ENCODE measurements at places on chromosomes 3 and 15. TPM values are rescaled to one million over a fixed set of nuclear protein-coding genes. Genes with fewer than 3 reads are reported as not detected.

Gene GABRB3
- polyA plus RNA-seq = not detected

DNA sequence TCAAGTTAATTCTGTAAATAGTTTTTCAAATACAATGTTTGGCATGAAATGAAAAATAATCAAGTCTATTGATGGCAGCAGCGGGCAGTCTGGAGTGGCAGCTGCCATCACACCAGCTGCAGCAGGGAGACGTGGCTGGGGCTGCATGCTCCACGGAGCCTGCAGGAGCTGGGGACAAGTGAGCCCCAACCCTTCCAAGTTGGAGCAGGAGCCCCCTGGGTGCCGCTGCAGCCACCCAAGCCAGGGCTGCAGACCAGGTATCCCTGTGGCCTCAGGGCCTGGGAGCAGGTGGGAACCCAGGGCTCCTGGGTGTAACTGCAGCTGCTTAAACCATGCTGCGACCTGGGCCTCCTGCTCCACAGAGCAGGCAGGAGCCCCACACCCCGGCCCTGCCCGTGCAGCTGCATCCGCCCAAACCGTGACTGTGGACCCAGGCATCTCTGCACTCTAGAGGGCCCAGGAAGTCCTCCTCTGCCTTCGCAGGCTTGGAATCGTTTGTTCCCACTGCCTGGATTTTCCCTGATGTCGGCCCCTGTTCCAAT lies 257.4 kb downstream of the PLOD2 start:
- no peaks in the 10 kb centered on the region for H3K4me1 ChIP-seq
- no peak for DNase-seq
- no peak overlapping the region for H3K27ac ChIP-seq
- no peaks in the 10 kb centered on the region for H3K36me3 ChIP-seq

DNA sequence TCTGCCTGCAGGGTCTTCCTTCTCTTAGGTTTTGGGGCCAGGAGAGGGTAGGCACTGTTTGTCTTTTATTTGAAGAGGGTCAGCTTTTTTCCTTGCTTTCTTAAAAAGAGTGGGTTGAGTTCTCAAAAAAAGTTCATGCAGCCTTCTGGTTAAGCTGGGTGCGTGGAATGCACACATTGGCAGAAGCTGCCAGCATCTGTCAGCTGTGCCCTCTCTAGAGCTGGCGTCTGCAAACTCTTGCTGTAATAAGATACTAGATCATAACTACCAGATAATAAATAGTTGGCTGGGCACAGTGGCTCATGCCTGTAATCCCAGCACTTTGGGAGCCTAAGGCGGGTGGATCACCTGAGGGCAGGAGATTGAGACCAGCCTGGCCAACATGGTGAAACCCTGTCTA lies 373.4 kb downstream of the OCA2 start:
- no peak overlapping the region for H3K4me3 ChIP-seq
- no peaks in the 10 kb centered on the region for H3K27me3 ChIP-seq
- DNase-seq = no peak
- no peaks in the 10 kb centered on the region for H3K4me1 ChIP-seq

- no peak for DNase-seq
- no peaks in the 10 kb centered on the region for H3K4me1 ChIP-seq
- no peak overlapping the region for H3K27ac ChIP-seq
- H3K27me3 ChIP-seq = peaks cover 3% of the 10 kb centered on the region
- no peaks in the 10 kb centered on the region for H3K36me3 ChIP-seq
These were observed 43.8 kb downstream of the POMGNT2 start for GRCh38 chr3:43062040-43062563.

- H3K27ac ChIP-seq = no peak overlapping the region
- no peak overlapping the region for H3K4me3 ChIP-seq
- H3K36me3 ChIP-seq = peaks cover 6% of the 10 kb centered on the region
- H3K27me3 ChIP-seq = no peaks in the 10 kb centered on the region
- no peak for DNase-seq
These were observed 3.6 kb upstream of the GRAMD1C start for GRCh38 chr3:113834983-113835382.

Gene TEX55
- polyA plus RNA-seq = not detected

Gene CMTM8
- polyA plus RNA-seq = not detected

Gene PGBD4
- 3.2 TPM for polyA plus RNA-seq

DNA sequence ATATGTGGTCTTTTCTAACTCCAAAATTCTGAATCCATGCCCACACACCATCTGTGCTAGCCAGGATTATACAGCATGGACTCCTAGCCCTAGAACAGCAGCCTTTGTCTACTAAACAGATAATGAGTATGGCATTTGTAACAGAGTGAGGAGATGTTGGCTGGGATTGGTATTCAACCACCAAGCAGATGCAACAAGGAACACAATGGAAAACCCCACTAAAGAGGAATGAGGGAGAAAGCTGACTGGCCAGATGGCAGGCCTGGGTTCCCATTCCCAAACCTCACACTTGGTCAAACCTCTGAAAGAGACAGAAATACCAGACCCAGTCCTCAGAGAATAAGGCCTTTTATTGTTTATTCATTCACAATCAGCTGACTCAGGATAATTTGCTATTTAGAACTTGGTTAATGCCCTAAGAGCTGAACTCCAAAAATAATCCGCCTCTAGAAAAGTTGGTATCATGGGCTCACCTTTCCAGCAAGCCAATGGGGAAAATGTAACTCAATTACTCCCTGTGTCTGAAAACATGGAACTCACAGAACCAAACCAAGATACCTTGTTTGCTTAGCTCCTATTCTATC lies 145.6 kb downstream of the LRRC3B start:
- no peak overlapping the region for H3K4me3 ChIP-seq
- no peak overlapping the region for H3K27ac ChIP-seq
- H3K36me3 ChIP-seq = no peaks in the 10 kb centered on the region
- DNase-seq = no peak

- peaks cover 49% of the 10 kb centered on the region for H3K4me1 ChIP-seq
- no peaks in the 10 kb centered on the region for H3K36me3 ChIP-seq
- peak overlapping the region; percentile 48 for H3K4me3 ChIP-seq
- H3K27me3 ChIP-seq = no peaks in the 10 kb centered on the region
- no peak for DNase-seq
These were observed 15.9 kb upstream of the SMAD3 start for GRCh38 chr15:67049351-67050044.

- no peak for DNase-seq
- no peak overlapping the region for H3K4me3 ChIP-seq
- no peaks in the 10 kb centered on the region for H3K36me3 ChIP-seq
- no peaks in the 10 kb centered on the region for H3K27me3 ChIP-seq
- H3K4me1 ChIP-seq = no peaks in the 10 kb centered on the region
These were observed 1025.3 kb downstream of the ROBO1 start for GRCh38 chr3:78742491-78742890.

Gene NPHP3
- 5.3 TPM for polyA plus RNA-seq

DNA sequence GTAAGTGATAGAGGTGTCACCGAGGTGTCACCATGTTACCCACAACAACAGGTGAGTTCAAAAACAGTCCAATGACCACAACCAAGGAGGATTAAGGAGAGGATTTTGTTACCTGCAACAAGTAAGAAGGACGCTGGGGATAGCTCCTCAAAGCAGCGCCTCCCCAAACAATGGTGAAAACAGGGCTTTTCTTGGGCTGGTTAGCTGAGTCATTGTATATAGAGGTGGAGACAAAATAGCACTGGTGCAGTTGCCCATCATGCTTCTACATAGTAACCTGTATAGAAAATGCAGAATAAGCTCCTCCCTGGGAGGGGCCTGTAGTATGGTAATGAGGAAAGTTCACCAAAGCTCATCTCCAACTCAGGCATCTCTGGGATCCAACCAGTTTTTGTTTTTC lies 116.9 kb upstream of the EIF1B start:
- H3K4me3 ChIP-seq = no peak overlapping the region
- DNase-seq = no peak
- no peak overlapping the region for H3K27ac ChIP-seq
- no peaks in the 10 kb centered on the region for H3K36me3 ChIP-seq

Gene ALDH1A2
- not detected for polyA plus RNA-seq

DNA sequence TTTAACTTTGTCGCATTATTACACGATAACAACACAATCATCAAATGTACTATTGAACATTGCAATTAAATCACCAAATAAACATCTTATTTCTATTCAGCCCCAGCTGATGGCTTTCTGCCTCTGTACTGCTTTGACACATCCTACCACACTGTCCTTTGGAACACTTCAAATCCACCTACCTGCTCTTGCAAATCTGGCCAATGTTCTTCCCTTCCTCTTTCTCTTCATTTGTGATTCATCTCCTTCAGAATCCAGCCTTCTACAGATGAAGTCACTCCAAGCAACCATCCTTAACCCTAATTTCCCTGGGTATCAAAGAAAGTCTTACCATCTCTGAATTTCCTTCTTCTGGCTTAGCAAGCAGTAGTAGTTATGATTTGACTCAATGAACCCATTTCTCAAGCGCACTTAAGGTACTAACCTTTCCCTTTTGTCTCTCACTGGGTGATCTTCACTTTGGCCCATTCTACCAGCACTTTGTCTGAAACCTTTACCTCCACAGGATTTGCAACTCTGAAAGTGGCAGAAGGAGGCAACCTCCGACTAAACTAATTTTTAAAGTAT lies 502.9 kb downstream of the FOXP1 start:
- peaks cover 93% of the 10 kb centered on the region for H3K4me1 ChIP-seq
- H3K36me3 ChIP-seq = peaks cover 8% of the 10 kb centered on the region
- no peaks in the 10 kb centered on the region for H3K27me3 ChIP-seq
- peak overlapping the region; percentile 31 for H3K4me3 ChIP-seq
- peak overlapping the region; percentile 61 for H3K27ac ChIP-seq

Gene SLC24A5
- polyA plus RNA-seq = not detected

DNA sequence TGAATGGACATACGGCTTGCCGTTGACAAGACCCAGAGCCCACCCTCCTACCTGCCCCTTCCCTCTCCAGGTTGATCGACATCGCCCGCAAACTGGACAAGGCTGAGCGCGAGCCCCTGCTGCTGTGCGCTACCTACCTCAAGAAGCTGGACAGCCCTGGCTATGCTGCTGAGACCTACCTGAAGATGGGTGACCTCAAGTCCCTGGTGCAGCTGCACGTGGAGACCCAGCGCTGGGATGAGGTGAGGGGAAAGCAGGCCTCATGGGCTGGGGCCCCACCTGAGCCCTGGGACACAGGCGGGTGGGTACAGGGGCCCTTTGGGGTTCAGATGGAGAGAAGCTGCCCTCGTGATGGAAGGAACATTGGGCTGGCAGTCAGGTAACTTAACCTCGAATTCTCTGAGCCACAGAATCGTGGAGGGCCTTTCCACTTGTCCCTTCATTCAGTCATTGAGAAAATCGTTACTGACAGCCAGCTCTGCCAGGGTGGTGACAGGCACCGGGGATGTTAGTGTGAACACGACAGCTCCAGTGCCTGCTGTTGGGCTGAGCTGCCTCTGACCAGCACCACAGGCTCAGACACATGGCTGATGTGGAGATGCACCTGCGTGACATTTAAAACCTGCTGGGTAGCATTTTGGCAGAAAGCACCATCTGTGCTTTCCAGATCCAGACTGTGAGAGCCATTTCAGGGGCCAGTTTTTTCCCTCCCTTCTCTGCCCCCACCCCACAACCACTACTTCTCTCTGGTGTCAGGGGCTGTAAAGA lies 25.6 kb upstream of the RHO start:
- no peaks in the 10 kb centered on the region for H3K4me1 ChIP-seq
- H3K27ac ChIP-seq = no peak overlapping the region
- no peak overlapping the region for H3K4me3 ChIP-seq
- H3K27me3 ChIP-seq = no peaks in the 10 kb centered on the region
- peaks cover 7% of the 10 kb centered on the region for H3K36me3 ChIP-seq

Gene FSTL1
- 0.92 TPM for polyA plus RNA-seq

Gene FOXL2NB
- not detected for polyA plus RNA-seq

Gene ADAMTS7
- not detected for polyA plus RNA-seq

- H3K27me3 ChIP-seq = peaks cover 4% of the 10 kb centered on the region
- H3K4me1 ChIP-seq = peaks cover 37% of the 10 kb centered on the region
- peak overlapping the region; percentile 63 for H3K27ac ChIP-seq
- H3K36me3 ChIP-seq = no peaks in the 10 kb centered on the region
These were observed 17.4 kb downstream of the LRIG1 start for GRCh38 chr3:66483409-66483906.

GRCh38 chr3:147960786-147961185 lies 551.6 kb downstream of the ZIC1 start:
- no peaks in the 10 kb centered on the region for H3K36me3 ChIP-seq
- no peak overlapping the region for H3K4me3 ChIP-seq
- H3K27ac ChIP-seq = no peak overlapping the region
- no peaks in the 10 kb centered on the region for H3K27me3 ChIP-seq
- no peaks in the 10 kb centered on the region for H3K4me1 ChIP-seq
- no peak for DNase-seq

- H3K36me3 ChIP-seq = no peaks in the 10 kb centered on the region
- no peak for DNase-seq
- peaks cover 28% of the 10 kb centered on the region for H3K4me1 ChIP-seq
- H3K27ac ChIP-seq = no peak overlapping the region
- no peaks in the 10 kb centered on the region for H3K27me3 ChIP-seq
These were observed 43.8 kb upstream of the FBXL22 start for GRCh38 chr15:63553388-63553791.

Gene CNTN3
- not detected for polyA plus RNA-seq

Gene LCTL
- polyA plus RNA-seq = 0.17 TPM

- H3K27me3 ChIP-seq = no peaks in the 10 kb centered on the region
- no peak for DNase-seq
- H3K27ac ChIP-seq = no peak overlapping the region
- H3K4me1 ChIP-seq = no peaks in the 10 kb centered on the region
These were observed 246.0 kb downstream of the MYRIP start for GRCh38 chr3:40055361-40055760.

Gene IMPDH2
- polyA plus RNA-seq = 101 TPM

GRCh38 chr3:18557216-18557615 lies 132.1 kb upstream of the SATB1 start:
- H3K4me1 ChIP-seq = peaks cover 10% of the 10 kb centered on the region
- no peak overlapping the region for H3K27ac ChIP-seq
- DNase-seq = no peak
- no peak overlapping the region for H3K4me3 ChIP-seq
- H3K36me3 ChIP-seq = no peaks in the 10 kb centered on the region

DNA sequence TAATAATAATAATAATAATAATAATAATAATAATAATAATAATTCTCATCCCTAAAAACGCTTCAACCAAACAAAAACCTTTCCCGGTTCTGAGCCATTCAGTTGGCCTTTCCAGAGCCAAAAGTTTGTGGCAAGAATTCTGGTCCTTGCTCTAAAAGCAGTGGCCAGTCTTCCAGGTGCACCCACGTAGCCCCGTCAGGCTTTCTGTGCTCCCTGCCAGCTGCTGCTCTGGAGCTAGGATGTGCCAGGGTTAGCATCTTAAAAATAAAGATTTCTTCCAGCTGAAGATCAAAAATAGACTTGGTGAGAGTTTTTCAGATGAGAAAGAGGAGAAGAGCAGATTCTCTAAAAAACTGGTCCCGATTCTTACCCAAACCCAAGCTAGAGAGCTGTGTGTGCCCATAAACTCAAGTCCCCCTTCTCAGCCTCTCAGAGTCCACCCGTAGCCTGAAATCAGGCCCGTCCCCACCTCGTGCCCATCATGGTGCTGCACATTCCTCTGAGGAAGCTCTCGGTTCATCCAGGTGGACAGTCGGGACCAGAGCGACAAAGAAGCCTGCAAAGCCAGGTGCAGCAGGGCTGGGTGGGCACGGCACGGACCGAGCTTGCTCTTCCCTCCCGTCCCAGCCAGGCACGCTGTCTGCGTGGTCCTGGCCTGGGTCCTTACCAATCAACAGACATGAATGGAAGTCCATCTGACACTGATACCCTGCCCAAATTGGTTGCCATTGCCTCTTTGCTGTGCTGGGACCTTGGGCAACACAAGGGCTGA lies 155.6 kb downstream of the LRRC28 start:
- no peak overlapping the region for H3K4me3 ChIP-seq
- no peak for DNase-seq
- H3K27ac ChIP-seq = peak overlapping the region; percentile 30
- no peaks in the 10 kb centered on the region for H3K27me3 ChIP-seq
- H3K36me3 ChIP-seq = no peaks in the 10 kb centered on the region

Data from naive B cell (primary cell).